Natural killer cell treated with Interleukin-12 subunit alpha and Interleukin-12 subunit beta and Interleukin-15 and Interleukin-18, amount 100 ng/mL, for 72 hours (primary cell): ENCODE measurements at places on chromosomes 3 and 15.

DNA sequence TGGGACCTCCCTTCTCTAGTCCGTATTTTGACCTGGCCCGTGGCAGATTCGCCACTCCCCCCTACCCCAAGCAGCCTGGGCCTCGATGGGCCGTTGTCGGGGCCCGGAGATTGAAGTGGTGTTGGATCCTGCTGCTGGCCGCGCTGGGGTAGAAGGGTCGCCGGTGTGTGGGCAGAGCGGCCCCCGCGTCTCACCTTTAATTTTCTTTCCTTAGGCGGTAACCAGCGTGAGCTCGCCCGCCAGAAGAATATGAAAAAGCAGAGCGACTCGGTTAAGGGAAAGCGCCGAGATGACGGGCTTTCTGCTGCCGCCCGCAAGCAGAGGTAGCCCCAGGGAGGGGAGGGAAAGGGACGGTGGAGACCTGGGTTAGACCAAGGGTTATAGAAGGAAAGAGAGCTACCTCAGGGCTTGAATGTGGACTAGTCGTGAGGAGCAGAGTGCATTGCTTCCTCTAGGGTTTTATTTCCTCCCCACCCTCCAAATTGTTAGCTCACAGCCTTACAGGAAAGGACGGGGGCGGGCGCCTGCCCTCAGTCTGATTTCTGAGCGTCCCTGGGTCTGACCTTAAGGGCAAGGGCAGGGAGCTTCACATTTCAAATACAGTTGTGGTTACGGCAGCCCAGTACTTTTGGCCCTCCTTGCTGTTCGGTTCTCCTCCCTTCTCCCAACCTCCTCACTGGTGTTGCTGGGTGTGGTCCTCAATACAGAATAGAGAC is 799 bp downstream of the SERF2 start:
- no peak for DNase-seq

DNA sequence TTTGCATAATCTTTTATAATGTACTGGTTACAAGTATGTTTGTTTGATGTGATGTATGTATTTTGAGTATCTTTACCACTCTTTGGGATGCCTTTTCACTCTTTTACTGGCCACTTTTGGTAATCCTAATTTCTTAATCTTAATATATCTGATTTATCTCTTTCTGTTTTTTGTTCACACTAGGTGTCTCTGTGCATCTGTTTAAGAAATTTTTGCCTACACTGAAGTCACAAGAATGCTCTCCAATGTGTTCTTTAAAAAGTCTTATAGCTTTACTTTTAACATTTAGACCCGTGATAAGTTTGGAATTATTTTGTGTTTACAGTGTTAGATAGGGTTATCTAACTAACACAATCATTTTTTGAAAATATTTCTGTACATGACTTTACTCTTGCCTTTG is 659.1 kb downstream of the SI start:
- no peak for DNase-seq

GRCh38 chr15:93384886-93385285 is 295.9 kb upstream of the RGMA start:
- DNase-seq, result no peak

DNA sequence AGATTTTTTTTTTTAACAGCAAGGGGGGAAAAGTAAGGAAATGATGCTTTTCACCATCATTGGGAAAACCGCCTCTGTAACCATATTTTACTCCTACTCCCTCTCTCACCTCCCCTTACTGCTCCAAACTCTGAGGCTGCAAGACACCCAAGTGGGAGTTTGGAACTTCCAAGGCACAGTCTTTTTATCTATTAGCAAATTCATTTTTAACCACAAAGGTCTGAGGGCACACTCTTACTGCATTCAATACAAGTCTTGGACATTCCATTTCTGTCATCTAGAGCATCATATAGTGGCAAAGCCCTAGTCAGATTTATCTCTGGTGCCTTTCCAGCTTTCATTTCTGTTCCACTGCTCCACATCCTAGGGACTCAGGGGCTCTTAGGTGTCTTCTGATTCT is 13.2 kb downstream of the FAM162A start:
- DNase-seq, result no peak

- DNase-seq, result no peak
Measured at GRCh38 chr15:52018244-52018643, 775 bp upstream of the MAPK6 start.

DNA sequence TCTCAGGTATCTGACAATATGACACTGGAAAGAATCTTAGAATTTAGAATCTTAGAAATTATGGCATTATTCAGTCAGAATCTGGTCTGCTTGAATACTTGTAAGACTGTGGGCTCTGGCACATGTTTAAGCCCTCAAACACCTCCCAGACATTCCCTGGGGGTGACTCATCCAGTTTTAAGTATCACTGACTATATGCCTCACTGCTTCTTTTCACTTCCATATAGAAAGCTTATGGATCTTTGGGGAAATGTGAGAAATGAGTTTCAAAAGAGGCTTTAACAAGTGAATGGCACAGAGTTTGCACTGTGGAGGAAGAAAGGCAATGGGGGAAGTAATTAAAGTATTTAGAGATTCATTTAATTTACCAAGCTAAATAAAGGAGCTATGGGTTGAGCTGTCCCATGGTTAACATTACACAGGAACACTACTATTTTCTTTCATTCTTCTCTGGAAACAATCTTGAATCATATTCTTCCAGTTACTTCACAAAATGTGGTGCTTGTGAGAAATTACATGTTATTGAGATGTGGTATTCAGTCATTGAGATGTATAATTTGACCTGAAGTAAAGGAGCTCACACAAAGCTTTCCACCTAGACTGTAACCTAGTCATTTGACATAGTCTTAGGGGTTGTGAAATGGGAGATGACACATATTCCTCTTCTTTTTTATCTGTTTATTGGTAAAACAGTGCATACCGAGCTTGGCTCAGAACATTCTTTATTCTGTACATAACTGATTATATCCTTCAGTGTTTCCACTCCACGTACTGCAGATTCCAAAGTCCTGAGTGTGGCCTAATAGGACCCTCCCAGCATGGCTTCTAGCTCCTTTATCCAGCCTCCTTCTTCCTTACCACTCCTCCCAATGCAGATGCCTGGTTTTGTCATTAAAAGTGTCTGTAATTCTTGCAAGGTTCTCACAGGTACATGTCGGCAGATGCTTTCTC is 544.6 kb upstream of the NECTIN3 start:
- DNase-seq, result no peak

DNA sequence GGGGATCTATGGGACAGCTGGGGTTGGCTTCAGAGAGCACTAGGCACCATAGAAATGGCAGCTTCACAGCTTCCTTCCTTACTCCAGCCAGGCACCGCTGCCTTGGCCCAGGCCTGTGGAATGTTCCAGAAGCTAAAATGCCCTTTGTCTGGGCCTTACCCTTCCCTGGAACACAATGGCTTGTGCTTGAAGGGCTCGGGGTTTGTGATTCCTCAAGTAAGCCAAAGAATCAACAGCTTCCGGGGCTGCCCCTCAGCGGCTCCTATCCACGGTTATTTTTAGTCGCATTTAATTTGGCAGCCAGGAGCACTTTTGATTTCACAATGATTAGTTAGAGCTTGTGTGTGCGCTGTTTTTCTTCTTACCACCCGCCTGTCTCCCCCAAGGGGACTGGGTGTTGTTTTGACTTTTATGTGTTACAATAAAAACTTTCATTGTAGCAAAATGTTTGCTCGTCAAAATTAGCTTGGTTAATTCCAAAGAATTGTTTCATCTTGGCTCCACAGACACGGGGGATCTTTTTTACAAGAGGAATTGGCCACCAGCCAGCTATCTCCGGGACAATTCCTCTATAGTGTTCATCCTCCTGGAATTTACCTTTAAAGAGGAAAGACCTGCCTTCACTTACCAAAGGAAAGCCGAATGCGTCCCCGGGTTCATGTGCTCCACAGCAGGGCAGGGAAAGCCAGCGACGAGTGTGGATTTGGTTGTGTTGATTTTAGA is 73.8 kb downstream of the TLE3 start:
- DNase-seq, result no peak

GRCh38 chr3:150793641-150794040 is 30.7 kb upstream of the SIAH2 start:
- DNase-seq, result no peak

DNA sequence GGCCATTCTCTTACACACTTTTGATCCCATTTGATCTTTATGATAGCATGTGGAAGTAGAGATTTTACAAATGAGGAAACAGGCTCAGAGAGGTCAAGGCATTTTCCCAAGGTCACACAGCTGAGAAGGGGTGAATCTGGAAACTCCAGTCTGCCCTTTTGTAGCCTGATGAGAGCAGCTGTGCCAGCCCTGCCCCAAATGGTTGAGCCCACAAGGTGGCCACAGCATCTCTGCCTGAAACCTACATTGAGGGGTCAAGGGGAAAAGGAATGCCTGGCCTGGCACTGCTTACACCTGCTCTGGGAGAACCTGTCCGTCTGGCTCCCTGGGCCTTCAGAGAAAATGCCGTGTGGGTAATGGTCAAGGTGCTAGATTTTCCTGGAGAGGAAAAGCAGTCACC is 200.2 kb upstream of the LINGO1 start:
- peak; percentile 32 for DNase-seq

DNA sequence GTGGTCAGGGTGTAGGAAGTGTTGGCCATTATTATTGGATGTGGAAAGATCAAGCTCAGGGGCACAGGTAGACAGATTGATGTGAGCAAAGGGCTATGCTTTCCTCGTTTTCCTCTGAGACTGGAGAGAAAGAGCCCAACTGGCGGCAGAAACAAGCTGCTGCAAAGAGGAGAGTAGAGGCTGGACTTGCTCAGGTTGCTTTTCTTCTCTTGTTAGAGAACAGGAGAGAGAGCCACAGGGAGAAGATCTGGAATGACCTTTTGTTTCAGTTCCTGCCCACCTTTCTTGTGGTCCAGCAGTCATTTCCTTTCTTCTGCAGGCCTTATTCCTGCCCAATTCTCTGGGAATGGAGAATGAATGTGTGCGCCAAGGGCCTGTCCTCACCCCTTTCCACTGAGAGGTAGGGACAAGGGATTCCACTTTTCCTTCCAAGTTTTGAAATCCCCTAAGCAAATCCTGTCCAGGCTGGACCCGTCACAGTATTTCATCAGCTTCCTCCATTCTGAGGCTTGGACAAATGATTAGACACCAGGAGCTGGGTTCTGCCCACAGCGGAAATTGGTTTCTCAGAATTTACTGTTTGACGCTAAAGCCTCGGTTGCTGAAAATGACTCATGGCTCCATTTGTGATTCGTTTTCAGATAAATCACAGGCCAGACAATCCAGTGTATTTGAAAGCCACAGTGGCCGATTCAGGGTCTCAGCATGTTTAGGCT is 16.1 kb downstream of the ZNF80 start:
- DNase-seq, result peak; percentile 81

GRCh38 chr3:175212896-175213295 is 353.8 kb downstream of the NAALADL2 start:
- no peak for DNase-seq

DNA sequence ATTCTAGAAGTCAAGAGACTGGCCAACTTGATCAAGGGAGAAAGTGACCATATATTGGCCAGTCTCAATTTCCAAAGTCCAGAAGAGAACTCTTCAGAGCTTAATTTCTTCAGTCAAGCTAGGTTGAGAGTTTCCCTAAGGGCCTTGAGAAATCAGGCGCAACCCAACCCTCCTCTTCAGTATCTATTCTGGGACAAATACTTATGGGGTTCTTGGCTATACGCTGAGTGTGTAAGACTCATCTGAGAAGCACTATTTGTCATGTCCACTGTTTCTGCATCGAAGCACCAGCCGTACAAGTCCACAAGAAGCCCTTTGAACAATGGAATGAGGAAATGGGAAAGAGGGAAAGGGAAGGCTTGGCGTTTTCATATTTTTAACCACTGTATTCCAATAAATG is 379.5 kb downstream of the CTNNB1 start:
- DNase-seq, result no peak
